HFFc6 (cell line): ENCODE measurements at places on chromosomes 6 and 20. TPM values are rescaled to one million over a fixed set of nuclear protein-coding genes. Genes with fewer than 3 reads are reported as not detected.

DNA sequence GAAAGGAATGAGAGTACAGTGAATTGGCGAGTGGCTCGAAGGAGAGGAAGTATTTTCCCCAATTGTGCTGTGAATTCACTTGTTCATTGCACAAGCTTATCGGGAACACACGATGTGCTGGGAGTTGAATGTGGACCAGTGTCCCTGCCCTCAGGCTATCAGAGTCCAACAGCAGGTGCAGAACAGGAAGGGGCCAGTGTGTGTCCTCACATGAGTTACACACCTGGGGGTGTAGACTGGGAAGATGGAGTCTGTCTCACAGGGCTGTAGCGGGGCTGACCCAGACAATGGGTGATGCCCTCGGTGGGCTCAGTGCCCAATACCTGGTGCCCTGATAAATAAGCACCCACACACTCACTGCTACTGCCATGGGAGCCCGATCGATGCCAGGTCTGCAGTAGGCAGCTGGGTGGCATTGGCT lies 14.4 kb downstream of the DUSP22 start:
- DNase-seq, result no peak

PTCHD4 gene
- total RNA-seq, result 1.3 to 9.4 TPM (median 1.8 TPM) in 3 replicates

DNA sequence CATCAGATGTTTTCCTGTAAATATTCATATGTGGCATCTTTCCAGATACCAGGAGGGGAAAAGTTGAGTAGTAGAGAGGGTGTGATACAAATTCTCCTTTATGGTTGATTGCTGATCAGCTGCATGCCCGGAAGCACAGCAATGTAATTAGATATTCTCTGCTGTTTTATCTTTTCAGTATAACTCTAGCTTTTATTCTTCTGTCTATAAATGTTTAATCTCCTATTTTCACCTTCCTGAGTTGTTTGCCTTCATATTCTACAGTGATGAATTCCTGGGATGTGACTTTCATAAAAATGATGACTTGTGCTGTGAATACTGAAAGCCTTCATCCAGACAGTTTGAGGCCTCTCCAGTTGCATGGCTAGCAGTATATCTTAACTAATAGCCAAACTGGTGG lies 53.7 kb downstream of the SH3BGRL2 start:
- DNase-seq, result no peak

DNA sequence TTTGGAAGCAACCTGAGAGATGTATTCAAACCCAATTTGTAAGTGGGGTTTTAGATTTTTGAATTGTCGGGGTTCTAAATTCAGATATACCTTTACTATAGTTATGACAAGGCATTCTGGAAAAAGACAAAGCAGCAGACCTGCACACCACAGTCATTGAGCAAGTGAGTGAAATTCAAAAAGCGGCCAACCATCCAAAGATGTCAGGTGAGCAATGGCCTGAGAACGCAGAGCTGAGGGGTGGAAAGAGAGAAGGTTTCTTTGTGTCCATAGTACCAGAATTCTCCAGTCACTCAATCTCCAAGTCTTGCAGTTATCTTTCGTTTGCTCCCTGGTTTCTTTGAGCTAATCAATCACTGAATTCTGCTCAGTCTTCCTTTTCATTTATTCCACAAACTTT lies 1.8 kb upstream of the FRK start:
- no peak for DNase-seq

NKX2-2 gene
- total RNA-seq, result 0.63 TPM in 1 of 3 replicates, not detected in the others

DUSP15 gene
- total RNA-seq, result not detected in 3 replicates

KHDRBS2 gene
- not detected in 3 replicates for total RNA-seq

GRCh38 chr6:101344885-101345284 lies 48.6 kb upstream of the GRIK2 start:
- DNase-seq, result no peak

DNA sequence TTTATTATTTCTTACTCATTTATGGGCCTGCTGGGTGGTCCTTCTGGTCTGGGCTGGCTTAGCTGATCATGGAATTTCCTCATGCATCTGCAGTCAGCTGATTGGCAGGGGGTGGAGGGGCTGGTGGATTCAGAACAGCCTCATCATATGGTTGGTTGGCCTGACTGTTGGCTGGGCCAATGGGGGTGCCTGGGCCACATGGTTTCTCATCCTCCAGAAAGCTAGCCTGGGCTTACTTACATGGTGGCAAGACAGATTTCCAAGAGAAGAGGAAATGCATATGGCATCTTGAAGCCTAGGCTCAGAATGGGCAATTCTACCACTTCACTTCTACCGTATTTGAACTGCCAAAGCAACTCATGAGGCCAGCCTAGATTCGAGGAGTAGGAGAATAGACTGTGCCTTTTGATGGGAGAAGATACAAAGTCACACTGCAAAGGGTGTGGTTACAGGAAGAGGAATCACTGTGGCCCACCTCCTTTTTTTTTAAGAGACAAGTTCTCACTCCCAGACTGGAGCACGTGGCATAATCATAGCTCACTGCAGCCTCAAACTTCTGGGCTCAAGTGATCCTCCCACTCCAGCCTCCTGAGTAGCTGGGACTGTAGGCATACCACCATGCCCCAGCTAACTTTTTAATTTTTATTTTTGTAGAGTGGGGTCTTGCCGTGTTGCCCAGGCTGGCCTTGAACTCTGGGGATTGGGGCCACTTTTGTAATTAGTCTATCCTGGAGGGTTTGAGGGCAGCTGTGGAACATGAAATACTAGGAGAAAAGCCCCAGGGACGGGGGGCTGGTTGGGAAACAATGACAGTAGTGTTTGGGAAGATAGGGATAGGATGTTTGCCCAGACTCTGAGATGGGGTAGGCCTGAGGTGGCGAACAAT lies 47.6 kb upstream of the RNF24 start:
- DNase-seq, result no peak

LY6G6C gene
- 0.21 TPM in 1 of 3 replicates, not detected in the others for total RNA-seq

MYH7B gene
- total RNA-seq, result not detected in 3 replicates

GRCh38 chr6:87378947-87379346 lies 28.8 kb upstream of the CFAP206 start:
- DNase-seq, result no peak

DNA sequence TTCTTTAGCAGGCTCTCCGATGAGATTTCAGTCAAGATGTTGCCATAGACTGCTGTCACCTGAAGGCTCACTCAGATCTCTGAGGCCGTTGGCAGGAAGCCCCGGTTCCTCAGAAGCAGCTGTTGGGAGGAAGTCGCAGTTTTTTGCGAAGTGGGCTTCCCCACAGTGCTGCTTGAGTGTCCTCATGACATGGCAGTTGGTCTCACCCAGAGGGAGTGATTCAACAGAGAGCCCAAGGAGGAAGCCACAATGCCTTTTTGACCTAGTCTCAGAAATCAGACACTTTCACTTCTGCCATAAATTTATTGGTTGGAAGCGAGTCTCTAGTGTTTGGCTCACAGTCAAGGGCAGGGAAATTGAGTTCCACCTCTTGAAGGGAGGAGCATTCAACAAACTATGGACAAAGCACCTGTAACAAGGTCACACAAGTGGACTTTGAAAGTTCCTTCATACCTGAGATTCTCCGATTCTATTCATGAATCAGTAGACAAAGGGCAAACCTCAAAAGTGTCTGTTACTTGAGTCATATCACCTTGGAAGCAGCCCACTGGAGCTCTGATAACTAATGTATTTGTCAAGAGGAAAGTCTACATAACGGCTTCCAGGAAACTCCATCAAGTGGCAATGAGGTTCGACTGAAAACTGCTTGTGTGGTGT lies 208.3 kb downstream of the TASP1 start:
- DNase-seq, result no peak

ACTL10 gene
- total RNA-seq, result 1.7 to 2.4 TPM (median 2.2 TPM) in 3 replicates

DNA sequence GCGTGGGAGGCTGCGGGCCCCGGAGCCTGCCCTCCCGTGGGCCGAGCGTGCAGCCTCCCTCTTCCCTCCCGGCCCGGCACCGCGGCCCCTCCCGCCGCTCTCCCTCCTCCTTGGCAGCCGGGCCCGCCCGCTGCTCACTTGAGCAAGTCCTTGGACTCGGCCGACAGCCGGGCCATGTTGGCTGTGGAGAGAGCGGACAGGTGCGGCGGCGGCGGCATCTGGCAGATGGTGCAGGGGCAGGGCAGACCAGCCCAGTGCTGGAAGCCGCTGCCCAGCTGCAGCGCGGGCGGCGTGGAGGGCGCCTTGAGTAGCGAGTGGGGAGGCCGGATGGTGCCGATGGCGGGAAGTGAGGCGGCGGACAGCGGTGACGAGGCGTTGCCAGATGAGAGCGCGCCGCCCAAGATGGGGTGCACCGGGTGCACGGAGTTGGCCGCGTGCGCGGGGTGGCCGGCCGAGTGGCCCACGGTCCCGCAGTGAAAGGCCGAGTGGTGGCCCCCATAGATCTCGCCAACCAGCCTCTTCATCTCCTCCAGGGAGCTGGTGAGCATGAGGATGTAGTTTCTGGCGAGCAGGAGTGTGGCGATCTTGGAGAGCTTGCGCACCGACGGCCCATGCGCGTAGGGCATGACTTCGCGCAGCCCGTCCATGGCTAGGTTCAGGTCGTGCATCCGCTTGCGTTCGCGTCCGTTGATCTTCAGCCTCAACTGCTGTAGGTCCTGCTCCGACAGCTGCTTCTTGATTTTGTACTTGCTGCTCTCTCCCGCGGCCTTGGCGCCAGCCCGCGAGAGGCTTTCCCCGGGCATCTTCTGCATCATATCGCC lies 766 bp downstream of the OLIG3 start:
- DNase-seq, result no peak

- DNase-seq, result peak; percentile 20
These were observed 130.5 kb upstream of the DTNBP1 start for GRCh38 chr6:15793288-15793687.

VSX1 gene
- total RNA-seq, result not detected in 3 replicates

ETV7 gene
- total RNA-seq, result 0.20 to 0.21 TPM in 2 of 3 replicates, not detected in the other

GRCh38 chr20:49100972-49101371 lies 54.9 kb downstream of the CSE1L start:
- DNase-seq, result no peak

- DNase-seq, result no peak
These were observed 134.3 kb downstream of the KIF6 start for GRCh38 chr6:39590871-39591393.

DNA sequence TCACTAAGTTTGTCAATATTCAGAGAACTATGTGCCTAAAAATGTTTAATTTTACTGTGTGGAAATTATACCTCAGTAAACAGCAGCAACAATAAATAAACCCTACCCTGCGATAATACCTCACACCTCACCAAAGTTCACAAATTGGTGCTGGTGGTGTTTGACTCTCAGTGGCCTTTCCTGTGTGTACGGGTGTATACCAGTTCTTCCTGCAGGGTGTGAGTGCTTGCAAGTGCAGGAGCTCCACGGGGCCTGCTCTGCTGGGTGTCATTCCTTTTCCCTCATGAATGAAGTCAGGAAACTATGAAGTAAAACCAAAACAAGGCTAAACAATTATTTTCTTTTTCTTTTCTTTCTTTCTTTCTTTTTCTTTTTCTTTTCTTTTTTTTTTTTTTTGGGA lies 4.1 kb upstream of the ENPP5 start:
- DNase-seq, result no peak

- no peak for DNase-seq
These were observed 14.3 kb upstream of the NEDD9 start for GRCh38 chr6:11246722-11247121.

GRCh38 chr6:153263489-153263888 lies 132.4 kb upstream of the RGS17 start:
- DNase-seq, result no peak

DNA sequence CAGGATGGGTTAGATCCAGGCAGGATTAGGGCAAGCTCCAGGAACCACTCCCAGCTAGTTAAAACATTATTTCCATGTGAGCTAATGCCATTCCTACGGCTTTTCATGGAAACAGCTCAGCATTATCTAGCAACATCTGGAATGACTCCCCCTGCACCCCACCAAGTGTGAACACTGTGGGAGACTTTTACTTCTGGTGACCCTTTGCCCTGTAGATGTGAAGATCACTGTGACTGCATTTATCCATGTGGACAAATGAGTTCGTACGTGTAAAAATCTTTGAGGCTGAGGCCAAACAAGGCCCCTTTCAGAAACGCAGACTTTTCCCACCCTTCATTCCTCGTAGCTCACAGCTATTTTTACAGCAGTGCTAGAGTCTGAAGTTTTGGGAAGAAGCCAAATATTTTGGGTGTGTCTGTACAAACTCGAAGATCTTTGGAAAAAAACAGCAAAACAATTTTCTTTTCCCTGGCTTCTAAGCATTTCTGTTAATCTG lies 221.8 kb upstream of the SOX4 start:
- DNase-seq, result peak; percentile 29

C6orf52 gene
- not detected in 3 replicates for total RNA-seq
